ENCODE measurements at places on chromosomes 5 and 9. TPM values are rescaled to one million over a fixed set of nuclear protein-coding genes. Genes with fewer than 3 reads are reported as not detected.
A peak's percentile ranks its signal among the peaks of the same experiment; 100 is the strongest.

RNF183 gene
- total RNA-seq = not detected

BTNL9 gene
- total RNA-seq = 0.09 TPM

PROB1 gene
- 8.3 TPM for total RNA-seq

GRCh38 chr9:28056466-28056865, 483.2 kb upstream of the C9orf72 start:
- no peak for DNase-seq
- no peak overlapping the region for H3K4me3 ChIP-seq
- H3K4me1 ChIP-seq = no peaks in the 10 kb centered on the region
- no peaks in the 10 kb centered on the region for H3K36me3 ChIP-seq
- H3K27me3 ChIP-seq = no peaks in the 10 kb centered on the region
- H3K27ac ChIP-seq = no peak overlapping the region

DNA sequence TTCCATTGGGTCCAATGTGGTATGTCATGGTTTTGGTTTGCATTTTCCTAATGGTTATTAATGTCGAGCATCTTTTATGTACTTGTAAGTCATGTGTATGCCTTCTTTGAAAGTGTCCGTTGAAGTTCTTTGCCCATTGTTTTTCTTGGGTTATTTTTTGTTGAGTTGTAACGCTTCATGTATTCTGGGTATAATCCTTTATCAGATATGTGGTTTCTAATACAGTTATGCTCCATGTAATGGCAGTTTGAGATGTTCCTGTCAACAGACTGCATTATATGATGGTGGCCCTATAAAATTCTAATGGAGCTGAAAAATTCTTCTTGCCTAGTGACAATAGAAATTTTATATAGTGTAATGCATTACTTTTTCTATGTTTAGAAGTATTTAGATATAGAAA, 17.2 kb downstream of the RIC1 start:
- H3K27ac ChIP-seq = no peak overlapping the region
- peaks cover 66% of the 10 kb centered on the region for H3K36me3 ChIP-seq
- peaks cover 21% of the 10 kb centered on the region for H3K4me1 ChIP-seq
- H3K27me3 ChIP-seq = no peaks in the 10 kb centered on the region
- DNase-seq = no peak
- no peak overlapping the region for H3K4me3 ChIP-seq

GRCh38 chr9:82024908-82025307, 36.3 kb downstream of the SPATA31D1 start:
- no peaks in the 10 kb centered on the region for H3K36me3 ChIP-seq
- H3K4me3 ChIP-seq = no peak overlapping the region
- H3K27ac ChIP-seq = no peak overlapping the region
- DNase-seq = no peak

- DNase-seq = no peak
- H3K36me3 ChIP-seq = peaks cover 80% of the 10 kb centered on the region
- peaks cover 45% of the 10 kb centered on the region for H3K4me1 ChIP-seq
- H3K4me3 ChIP-seq = peak overlapping the region; percentile 100
Observed at GRCh38 chr9:99825172-99826046, 3.7 kb downstream of the NR4A3 start.

- peaks cover 90% of the 10 kb centered on the region for H3K4me1 ChIP-seq
- peaks cover 98% of the 10 kb centered on the region for H3K36me3 ChIP-seq
- no peak for DNase-seq
- no peaks in the 10 kb centered on the region for H3K27me3 ChIP-seq
- H3K27ac ChIP-seq = peak overlapping the region; percentile 93
Observed at GRCh38 chr5:157217289-157218024, 36.8 kb downstream of the ITK start.

DNA sequence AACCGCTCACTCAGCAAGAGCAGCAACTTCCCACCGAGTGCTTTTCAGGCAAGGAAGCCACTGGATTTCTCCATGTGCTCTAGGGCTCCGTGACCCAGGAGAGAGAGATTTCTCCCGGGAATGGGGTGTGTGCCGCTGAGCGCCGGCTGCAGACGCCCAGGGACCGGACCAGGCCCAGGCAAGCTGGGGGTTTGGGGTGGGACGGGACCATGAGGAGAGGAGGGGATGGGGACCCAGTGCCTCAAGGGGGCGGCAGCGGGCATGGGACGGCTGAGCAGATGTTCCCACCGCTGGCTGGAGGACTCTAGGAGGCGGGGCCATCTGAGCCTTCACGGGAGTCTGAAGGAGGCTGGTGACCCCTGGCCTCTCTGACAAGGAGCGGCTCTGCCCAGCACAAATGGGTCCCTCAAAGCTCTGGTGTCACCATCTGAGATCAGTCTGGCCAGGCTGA, 8.5 kb downstream of the LCN9 start:
- no peaks in the 10 kb centered on the region for H3K27me3 ChIP-seq
- no peaks in the 10 kb centered on the region for H3K36me3 ChIP-seq
- H3K4me3 ChIP-seq = no peak overlapping the region
- no peak overlapping the region for H3K27ac ChIP-seq
- DNase-seq = no peak

- no peak for DNase-seq
- no peaks in the 10 kb centered on the region for H3K36me3 ChIP-seq
- H3K27me3 ChIP-seq = peaks cover 38% of the 10 kb centered on the region
- no peak overlapping the region for H3K27ac ChIP-seq
Observed at GRCh38 chr9:137161558-137162486, 8.0 kb downstream of the LRRC26 start.

DNA sequence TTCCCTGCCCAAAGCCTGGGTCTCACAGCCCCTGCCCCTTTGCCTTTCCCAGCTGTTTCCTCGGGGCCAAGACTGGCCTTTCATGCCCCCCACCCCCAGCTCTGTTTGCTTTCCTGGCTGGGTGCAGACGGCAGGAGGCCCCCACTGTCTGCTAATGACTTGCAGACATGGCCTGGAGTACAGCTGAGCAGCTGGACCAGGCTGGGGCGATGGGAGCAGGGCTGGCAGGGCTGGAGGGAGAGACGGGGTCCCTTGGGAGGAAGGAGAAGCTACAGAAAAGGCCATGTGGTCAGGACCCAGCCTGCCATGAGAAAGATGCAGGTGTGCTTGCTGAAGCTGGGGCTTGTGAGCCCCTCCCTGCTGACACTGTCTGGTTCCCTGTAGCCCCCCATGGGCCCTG, 28.3 kb upstream of the GFPT2 start:
- H3K36me3 ChIP-seq = no peaks in the 10 kb centered on the region
- H3K27me3 ChIP-seq = no peaks in the 10 kb centered on the region
- no peaks in the 10 kb centered on the region for H3K4me1 ChIP-seq

- H3K4me3 ChIP-seq = no peak overlapping the region
- no peak for DNase-seq
- peaks cover 2% of the 10 kb centered on the region for H3K4me1 ChIP-seq
- H3K36me3 ChIP-seq = no peaks in the 10 kb centered on the region
- H3K27ac ChIP-seq = no peak overlapping the region
- H3K27me3 ChIP-seq = peaks cover 7% of the 10 kb centered on the region
Observed at GRCh38 chr5:107431998-107432397, 238.7 kb downstream of the EFNA5 start.

DNA sequence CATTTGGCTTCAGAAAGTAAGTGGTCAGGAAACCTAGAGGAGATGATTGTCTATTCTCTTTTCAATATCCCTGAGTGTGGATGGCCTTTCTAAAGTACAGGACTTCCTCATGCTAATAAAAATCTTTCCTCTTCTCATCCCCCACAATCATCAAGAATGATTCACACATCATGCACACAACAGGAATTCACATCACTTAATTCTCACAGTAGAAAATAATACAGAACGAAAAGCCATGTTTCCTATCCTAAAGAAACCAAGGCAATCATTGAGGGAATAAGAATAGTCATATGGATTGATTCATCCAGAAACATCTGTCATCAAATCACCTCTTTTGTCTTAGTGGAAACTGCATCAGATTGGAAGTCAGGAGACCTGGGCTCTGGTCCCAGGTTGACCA, 203.1 kb upstream of the PIK3R1 start:
- no peak overlapping the region for H3K27ac ChIP-seq
- H3K4me3 ChIP-seq = no peak overlapping the region
- H3K4me1 ChIP-seq = no peaks in the 10 kb centered on the region

DNA sequence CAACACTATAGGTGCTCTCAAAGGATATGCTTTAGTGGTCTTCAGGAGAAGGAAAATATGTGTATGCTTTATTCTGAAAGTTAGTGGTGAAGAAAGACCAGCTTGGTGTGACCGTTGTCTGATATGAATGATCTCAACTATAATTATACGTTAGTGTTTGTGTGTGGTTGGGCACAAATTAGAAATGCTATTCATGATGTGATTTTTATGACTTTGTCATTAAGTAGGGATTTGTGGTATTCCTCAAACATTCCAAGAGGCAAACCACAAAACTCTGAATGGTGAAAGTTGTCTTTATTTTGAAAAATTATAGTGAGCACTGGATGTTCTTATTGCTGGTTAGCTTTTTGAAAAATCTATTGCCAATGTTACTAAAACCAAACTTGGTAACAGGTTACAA, 6.2 kb upstream of the F2R start:
- peaks cover 28% of the 10 kb centered on the region for H3K4me1 ChIP-seq
- H3K36me3 ChIP-seq = peaks cover 8% of the 10 kb centered on the region
- H3K27ac ChIP-seq = no peak overlapping the region

- H3K27me3 ChIP-seq = no peaks in the 10 kb centered on the region
- H3K36me3 ChIP-seq = no peaks in the 10 kb centered on the region
- no peak overlapping the region for H3K4me3 ChIP-seq
- no peak overlapping the region for H3K27ac ChIP-seq
- no peak for DNase-seq
- no peaks in the 10 kb centered on the region for H3K4me1 ChIP-seq
Observed at GRCh38 chr9:105067895-105068580, 140.1 kb upstream of the ABCA1 start.

- no peak overlapping the region for H3K27ac ChIP-seq
- H3K4me3 ChIP-seq = no peak overlapping the region
- no peaks in the 10 kb centered on the region for H3K4me1 ChIP-seq
Observed at GRCh38 chr5:60340965-60341471, 358.9 kb downstream of the DEPDC1B start.
